ENCODE measurements at places on chromosomes 3 and 15.
A peak's percentile ranks its signal among the peaks of the same experiment; 100 is the strongest.

DNA sequence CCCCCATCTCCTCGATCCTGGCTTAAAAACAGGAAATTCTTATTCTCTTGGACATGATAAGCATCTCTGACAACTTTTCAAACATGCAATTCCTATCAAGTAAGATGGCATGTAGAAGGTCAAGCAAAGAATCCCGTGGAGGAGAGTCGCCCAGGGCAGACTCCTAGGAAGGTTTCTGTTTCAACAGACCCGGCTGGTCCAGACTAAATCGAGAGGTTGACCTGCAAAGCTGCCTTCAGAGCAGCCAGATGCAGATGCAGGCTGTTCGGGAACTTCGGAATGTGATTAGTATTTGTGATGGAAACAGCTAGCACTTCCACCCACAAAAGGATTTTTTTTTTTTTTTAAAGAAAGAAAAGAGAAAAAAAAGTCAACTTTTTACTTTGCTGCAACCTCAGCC lies 216.8 kb downstream of the NR1D2 start:
- no peak for DNase-seq

DNA sequence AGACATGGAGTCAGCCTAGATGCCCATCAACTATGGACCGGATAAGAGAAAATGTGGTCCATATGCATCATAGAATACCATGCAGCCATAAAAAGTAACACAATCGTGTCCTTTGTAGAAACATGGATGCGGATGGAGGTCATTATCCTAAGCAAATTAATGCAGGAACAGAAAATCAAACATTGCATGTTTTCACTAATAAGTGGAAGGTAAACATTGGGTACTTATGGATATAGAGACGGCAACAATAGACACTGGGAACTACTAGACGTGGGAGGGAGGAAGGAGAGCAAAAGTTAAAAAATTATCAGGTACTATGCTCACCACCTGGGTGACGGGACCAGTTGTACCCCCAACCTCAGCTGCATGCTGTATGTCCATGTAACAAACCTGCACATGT lies 2.5 kb downstream of the PLD1 start:
- no peak for DNase-seq

DNA sequence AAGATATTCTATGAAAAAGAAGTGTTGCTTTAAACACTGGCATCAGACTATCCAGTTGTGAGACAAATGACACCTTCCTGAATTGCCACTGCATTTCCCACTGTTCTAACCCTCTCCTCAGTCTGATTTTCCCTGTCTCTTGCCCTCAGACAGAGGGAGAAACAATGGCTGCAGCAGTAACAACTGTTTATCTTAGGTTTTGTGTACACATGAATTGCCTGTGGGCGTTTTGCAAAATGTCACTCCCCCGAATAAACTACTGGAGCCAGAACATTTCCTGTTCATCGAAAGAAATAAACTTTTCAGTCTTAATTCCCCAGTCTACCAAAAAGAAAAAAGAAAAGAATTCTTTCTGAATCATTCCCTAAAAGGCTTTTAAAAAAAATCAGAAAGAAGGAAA lies 155.1 kb downstream of the MAGI1 start:
- DNase-seq = no peak

DNA sequence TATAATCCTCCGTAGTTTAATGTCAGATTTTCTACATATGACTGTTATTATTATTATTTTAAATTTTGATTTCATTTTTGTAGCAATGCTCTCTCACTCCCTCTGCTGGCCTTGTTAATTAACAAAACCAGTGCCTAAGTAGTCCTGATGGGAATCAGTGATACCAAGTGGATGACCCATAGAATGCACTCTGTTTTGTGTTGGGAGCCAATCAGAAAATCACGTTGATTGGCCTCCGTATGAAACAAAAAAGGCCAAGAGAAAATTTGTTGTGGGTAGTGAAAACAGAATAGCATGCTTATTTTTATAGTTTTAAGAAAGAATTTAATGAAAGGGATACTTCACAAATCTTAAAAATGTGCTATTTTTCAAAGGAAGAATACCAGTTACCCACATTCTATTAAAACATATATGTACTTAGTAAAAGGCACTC lies 34.4 kb upstream of the MEIS2 start:
- DNase-seq = peak; percentile 27

DNA sequence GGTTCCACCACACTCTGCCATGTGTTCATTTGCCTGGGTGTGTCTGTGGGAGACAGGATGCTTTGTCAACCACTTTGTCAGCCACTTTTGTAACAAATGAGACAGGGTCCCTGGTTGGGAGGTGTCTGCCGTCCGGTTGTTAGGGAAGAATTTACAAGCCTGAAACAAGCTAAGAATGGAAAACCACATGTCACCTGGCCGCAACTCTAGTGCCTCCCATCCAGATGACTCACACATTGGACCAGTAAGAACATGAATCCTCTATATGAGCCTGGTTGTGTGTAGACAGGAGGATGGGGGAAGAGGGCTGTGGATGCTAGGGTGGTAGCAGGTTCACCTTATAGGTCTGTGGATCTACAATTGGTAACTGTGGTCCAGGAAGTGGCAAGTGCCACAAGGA lies 335.3 kb downstream of the CLSTN2 start:
- no peak for DNase-seq

DNA sequence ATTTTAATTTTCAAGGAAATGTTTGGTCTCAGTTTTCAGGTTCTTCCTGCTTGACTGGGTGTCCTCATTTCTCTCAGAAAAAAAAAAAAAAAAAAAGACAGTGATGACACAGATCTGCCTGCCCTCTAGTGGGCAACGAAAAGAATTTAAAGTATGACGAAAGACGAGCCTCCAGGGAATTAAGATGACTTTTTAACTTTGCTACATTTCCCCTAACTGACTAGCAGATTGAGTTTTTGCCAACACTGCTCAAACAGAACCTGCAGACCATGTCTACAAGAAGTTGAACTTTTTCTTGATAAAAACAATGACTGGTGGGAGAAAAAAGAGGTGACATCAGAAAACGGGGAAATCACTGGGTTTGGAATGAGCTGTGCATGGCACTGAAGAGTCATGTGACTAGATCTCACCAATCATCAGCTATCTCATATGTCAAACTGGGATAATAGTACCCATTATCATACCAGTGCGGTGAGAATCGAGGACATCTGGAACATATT lies 40.8 kb downstream of the EOMES start:
- peak; percentile 70 for DNase-seq

- no peak for DNase-seq
Observed at GRCh38 chr3:13519006-13519791, 29.7 kb upstream of the FBLN2 start.

GRCh38 chr3:115478359-115478758 lies 145.0 kb upstream of the GAP43 start:
- DNase-seq = no peak

GRCh38 chr3:38459499-38460048 lies 5.9 kb downstream of the ACVR2B start:
- DNase-seq = no peak

DNA sequence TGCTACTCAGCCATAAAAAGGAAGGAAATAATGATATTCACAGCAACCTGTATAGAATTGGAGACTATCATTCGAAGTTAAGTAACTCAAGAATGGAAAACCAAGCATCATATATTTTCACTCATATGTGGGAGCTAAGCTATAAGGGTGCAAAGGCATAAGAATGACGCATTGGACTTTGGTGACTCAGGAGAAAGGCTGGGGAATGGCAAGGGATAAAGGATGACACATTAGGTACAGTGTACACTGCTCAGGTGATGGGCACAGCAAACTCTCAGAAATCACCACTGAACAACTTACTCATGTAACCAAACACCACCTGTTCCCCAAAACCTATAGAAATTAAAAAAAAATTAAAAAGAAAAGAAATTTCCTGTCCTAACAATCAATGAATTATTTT lies 42.7 kb downstream of the ALCAM start:
- DNase-seq = no peak

GRCh38 chr3:11238880-11239279 lies 33.3 kb upstream of the ATG7 start:
- peak; percentile 93 for DNase-seq

- peak; percentile 5 for DNase-seq
Observed at GRCh38 chr3:137121704-137122314, 164.0 kb downstream of the IL20RB start.

DNA sequence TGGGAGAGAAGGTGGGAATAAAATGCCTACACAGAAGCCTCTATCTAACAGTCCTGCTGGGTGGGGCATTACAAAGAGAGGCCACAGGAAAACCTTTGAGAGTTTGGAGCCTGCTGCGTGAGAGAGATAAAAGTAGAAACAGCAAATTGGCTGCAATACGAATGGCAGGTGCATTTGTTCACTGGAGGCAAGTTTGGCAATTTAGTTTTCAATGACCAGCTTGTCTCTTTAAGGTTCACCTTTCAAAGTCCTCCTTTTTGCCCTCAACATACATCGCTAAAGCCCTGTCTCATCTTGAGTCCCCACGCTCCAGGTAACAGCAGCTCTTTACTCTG lies 405.7 kb downstream of the LSAMP start:
- no peak for DNase-seq

- no peak for DNase-seq
Observed at GRCh38 chr3:48012659-48013058, 3.6 kb downstream of the MAP4 start.

DNA sequence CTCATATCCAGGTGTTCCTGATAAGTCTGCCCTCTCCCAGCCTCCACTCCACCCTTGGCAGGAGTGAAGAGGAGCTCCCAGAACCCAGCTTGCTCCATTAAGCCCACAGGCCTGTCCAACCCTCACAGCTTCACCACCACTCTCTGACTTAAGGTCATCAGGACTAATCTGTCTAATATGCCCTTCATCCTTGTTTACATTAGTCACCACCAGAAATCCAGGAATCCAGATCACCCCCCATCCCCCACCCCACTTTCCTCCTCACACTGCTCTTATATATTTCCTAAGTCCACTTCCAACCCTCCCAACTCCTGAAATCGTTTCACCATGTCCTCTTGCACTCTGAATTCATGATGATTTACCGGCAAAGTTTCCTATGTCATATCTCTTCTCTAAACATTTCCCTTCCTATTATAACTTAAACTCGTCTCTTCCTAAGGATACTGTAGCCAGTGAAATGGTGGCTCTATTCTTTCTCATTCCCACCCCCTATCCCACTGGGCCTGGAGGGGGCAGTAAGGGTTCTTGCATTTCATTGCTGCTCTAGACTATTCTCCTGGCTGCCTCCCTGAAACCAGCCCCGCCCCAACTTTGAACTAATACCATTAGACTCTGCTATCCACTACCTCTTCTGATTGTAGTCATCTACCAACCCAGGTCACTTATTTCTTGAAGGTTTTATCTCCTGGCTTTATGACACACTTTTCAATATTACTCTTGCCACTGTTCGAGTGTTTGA lies 43.4 kb downstream of the PPP2R3A start:
- no peak for DNase-seq

- DNase-seq = no peak
Observed at GRCh38 chr15:87959080-87959479, 297.5 kb downstream of the NTRK3 start.

DNA sequence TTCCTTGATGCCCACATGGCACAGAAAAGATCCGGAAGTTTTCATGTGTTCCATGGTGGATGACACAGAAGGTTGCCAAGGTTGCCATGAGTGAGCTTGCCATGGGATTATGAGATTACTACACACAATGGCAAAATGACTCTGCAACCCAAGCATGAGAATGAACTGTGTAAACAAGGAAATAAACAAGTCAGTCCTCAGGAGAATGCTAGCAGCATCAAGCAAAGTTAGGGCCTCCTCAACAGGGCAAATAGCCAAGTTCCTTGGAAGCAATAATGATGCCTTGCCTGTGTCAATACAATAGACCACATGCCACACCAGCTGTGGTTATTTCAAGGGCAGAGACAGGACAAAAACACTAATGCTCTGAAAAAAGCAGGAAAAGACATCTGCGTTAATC lies 41.8 kb downstream of the AQR start:
- DNase-seq = no peak

- DNase-seq = peak; percentile 85
Observed at GRCh38 chr3:194300382-194300758, 50.8 kb downstream of the CPN2 start.

DNA sequence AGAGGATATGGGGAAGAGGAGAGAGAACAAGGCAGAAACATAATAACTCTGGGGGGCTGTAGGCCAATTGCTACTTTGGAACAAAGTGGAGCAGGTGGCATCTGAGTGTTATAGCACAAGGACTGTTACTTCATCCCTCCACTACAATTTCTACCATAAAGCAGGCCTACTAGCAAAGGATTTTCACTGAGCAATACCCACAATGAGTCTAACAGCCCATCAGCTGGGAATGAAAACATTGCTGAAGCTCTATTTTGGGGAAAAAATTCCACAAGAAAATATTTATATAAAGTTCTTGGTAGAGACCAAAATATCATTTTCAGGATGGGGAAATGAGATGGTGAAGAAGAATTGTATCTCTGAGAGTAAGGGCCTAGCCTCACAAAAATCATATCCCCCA lies 3.6 kb upstream of the SHC4 start:
- DNase-seq = no peak

DNA sequence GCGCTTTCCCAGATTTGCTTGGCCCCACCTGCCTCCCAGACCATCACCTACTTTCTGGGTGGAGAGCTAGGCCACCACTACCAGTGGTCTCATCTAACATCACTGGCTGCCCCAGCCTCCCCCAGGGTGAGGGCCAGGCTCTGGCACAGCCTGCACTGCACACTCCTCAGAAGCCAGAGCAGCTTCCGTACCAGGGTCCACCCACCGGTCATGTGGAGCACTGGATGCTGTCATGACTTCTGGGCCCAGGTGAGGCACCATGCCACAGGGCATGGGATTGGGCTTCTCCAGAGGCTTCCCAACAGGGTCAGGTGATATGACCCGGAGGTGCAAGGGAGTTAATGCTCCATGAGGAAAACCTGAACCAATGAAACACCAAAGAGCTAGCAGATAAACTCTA lies 14.0 kb downstream of the MEGF11 start:
- DNase-seq = no peak

DNA sequence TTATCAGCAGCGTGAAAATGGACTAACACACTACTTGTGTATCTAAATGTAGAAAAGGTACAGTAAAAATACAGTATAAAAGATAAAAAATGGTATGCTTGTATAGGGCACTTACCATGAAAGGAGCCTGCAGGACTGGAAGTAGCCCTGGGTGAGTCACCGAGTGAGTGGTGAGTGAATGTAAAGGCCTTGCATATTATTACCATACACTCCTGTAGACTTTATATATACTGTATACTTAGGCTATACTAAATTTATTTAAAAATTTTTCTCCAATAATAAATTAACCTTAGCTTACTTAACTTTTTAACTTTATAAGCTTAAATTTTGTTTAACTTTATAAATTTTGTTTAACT lies 67.2 kb upstream of the TSPAN3 start:
- DNase-seq = no peak

- no peak for DNase-seq
Observed at GRCh38 chr3:12442654-12443501, 41.4 kb upstream of the TSEN2 start.

GRCh38 chr3:100189444-100189964 lies 71.3 kb upstream of the TBC1D23 start:
- DNase-seq = no peak

GRCh38 chr3:102112704-102113230 lies 263.5 kb downstream of the NFKBIZ start:
- no peak for DNase-seq

GRCh38 chr3:17122758-17123157 lies 238.0 kb downstream of the PLCL2 start:
- DNase-seq = no peak
